ENCODE measurements at places on chromosomes 1 and 21.

- DNase-seq: no peak
Measured at GRCh38 chr1:179953974-179954492, 577 bp upstream of the CEP350 start.

DNA sequence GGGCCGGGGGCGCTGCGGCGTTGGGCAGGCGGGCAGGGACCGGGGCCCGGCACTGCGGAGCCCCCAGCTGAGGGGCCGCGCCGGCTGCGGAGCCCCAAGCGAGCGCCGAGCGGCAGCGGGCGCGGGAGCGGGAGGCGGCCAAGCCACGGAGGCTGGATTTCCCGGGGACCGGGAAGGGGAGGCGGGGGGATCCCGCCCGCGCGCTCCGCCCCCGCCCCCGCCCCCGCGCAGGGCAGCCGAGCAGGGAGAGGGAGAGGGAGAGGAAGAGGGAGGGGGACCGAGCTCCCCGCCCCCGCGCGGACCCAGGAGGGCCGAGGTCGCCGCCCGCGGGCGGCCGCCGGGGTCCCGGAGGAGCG, at the start of gene DLGAP3:
Gene DLGAP3 (minus strand): TSS at position 154 of the 356 bp plus-strand sequence. CDS start 24,267 bp downstream, outside the sequence.
- DNase-seq: no peak

DNA sequence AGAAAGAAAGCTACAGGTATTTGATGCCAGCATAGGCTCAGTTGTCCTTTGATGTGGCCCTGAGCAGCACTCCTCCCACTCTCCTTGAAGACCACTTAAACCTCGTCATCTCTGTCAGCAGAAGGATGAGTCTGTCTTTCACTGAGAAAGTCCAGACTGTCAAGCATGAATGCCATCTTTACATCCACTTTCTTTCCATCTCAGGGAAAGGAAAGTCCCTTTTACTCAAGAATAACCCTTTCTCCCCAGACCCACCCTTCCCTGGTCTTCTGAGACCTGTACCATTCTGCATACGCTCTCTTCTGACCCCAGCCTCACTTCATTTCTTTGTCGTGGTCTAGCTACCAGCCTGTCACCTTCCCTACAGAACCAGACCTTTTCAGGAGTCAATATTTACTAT, 4.0 kb upstream of the ELAPOR1 start:
- no peak for DNase-seq

DNA sequence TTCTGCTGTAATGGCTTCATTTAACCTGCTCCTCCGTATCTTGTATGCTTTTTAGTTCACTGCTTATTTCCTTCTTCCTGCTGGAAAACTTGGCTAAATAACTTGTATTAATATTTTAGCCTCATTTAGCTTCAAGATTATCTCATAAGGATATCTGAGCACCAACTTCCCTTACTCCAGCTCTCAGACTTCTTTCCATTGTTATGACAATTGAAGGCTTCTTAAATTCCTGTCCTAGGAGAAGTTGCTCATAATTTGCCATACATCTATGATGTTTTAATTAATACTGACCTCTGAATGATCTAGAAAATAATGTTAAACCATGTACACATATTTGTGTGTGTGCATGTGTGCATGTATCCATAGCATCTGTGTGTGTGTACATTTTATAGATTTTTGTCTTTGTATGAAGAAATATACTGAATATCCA, 1524.4 kb upstream of the TPTE start:
- no peak for DNase-seq

GRCh38 chr1:112263453-112263852, 132.6 kb upstream of the CTTNBP2NL start:
- DNase-seq: no peak

GRCh38 chr1:22487781-22488180, 36.1 kb downstream of the ZBTB40 start:
- no peak for DNase-seq

GRCh38 chr1:71232786-71233185, 152.0 kb upstream of the ZRANB2 start:
- no peak for DNase-seq

- DNase-seq: no peak
Measured at GRCh38 chr21:34351786-34352241, 12.0 kb upstream of the KCNE2 start.

DNA sequence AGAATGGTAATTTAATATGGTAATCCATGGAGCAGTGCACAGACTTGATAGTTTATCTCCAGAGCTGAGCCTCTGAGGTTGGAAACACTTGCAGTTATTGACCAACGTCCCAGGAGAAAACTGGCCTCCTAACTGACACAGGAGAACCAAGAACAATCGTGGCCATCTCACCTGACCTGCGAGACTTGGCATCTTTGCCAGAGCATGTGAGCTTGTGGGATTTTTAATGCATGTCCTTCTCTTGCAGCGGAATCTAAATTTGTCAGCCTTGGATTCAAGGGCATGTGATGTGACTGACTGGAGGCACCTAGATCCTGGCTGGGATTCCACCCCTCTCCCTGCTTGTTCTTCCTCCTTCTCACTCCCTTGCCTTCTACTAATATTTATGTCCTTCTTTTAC, 27.8 kb upstream of the SLC26A9 start:
- no peak for DNase-seq

DNA sequence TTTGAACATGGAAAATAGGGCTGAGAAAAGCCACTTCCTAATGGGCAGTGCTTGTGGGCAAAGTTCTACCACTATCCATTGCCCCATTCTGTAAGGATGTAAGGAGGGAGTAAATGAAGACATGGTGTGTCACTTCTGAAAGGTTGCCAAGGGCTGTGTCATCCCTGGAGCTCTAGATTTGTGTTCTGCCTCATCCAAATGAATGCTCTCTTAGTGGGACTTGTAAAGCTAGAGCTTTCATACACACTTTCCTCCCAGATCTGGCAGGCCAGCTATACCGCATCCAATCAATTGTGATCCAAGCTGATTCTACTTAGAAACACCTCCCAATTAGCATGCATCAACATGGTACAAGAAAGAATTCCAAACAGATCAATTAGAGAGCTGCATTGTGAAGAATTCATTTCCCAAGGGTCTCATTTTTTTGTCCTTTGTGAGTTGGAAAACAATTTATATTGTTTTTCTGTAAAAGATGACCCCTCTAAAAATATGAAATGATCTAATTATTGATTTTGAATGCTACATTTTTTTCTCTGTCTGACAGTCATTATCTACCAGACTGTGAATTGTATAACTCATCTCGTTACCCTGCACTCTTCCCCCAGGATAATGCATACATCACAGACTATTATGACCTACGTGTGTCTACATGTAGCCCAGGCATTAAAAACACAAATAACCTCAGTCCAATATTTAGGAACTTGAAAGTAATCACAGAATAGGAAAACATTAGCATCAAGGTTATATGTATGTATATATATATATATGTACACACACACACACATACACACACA, 117.1 kb upstream of the DUSP10 start:
- DNase-seq: no peak

GRCh38 chr1:40673452-40673851, 8.0 kb upstream of the RIMS3 start:
- DNase-seq: no peak

DNA sequence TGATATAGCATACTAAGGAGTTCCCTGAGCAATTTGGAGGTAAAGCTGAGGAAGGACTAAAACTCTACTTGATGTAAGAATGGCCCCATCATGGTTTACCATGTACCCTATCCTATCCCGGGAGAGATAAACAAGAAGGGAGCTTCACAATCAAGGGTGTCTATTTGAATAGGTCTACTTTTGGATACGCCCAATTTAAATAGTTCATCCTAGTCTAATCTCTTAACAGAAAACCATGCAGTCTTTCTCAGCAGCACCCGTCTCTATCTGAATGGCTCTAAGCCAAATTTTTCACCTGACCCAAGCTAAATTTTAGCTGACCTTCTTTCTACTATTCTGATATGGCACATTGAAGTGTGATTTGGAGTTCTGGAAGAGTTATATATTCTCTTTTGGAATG, 122.0 kb downstream of the TNNI3K start:
- no peak for DNase-seq

GRCh38 chr1:165387961-165388360, 31.4 kb upstream of the LMX1A start:
- DNase-seq: no peak

GRCh38 chr1:97610748-97611147, 310.1 kb downstream of the DPYD start:
- no peak for DNase-seq

- no peak for DNase-seq
Measured at GRCh38 chr1:93623875-93624274, 57.8 kb downstream of the BCAR3 start.

DNA sequence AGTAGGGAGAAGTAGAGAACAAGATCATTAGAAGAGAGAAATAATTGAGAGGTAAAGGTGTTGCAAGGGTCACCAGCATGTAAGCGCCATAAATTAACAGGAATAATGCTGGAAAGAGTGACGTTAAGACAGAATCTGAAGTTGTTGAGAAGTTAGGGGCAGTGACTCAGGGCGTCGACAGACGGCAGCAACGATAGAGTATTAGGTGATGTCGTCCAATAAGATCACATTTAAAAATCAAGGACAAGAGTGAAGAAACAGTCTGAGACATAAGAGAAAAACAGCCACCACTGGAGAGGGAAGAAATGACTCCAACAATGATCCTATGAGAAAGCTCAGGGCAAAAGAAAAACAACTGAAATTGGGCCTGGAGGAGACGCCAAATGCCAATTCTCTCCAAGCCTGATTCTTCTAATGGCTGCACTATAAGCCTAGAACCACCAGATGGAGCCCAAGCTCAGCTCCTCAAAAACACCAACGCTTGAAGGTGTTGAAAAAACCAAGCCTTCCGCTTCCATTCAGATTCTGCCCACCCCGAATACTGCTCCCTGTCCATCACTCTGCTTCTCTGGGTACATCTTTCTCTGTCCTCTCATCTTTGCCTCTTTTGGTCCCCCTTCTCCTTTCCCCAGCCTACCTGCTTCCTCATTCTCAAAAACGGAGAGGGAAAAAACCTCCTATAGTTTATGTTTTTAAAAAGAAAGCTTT, 70.0 kb downstream of the LUZP1 start:
- DNase-seq: peak; percentile 20

GRCh38 chr1:94357661-94358060, 60.5 kb upstream of the ABCD3 start:
- DNase-seq: no peak

DNA sequence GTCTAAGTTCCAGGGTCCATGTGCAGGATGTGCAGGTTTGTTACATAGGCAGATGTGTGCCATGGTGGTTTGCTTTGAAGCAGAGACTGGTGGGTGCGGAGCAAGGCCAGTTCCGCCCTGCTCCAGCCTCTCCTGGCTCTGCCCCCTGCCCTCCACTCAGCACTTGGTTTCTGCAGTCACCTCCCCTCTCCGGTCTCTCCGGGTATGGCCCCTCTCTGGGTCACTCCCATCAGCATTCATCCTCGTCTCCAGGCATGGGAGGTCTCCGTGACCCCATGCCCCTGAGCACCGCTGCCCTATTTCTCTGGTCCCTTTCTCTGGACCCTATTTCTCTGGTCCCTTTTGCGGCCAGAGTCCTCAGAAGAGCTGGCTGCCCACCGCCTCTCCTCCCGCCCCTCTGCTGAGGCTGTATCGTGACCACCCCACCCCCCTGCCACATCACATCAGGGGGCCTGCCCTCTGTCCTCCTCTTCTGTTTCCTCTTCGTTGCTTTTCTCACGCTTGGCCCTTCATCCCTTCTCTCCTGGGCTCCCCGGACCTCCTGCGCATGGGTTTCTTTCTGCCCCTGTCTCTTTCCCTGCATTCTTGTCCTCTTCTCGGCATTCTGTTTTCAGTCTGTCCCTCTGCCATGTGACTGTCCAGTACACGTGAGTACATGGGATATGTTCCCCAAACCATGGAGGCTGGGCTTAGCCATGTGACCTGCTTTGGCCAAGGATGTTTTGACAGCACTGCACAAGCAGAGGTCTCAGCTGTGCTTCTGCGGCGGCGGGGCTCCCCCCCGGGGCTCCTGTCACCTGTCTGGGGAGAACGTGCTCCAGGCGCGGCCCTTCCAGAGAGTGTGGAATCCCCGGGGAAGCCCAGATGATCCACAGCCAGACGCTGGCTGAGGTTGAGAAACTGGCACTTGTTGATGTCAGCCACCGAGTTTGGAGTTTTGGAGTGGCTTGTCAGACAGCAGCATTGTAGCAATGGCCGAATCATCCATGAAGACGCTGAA, 54.4 kb upstream of the C1orf174 start:
- no peak for DNase-seq

- DNase-seq: no peak
Measured at GRCh38 chr1:85088408-85088784, 40.1 kb upstream of the MCOLN3 start.

GRCh38 chr1:7265771-7266371, 480.6 kb downstream of the CAMTA1 start:
- DNase-seq: peak; percentile 17

- DNase-seq: no peak
Measured at GRCh38 chr1:10841118-10841517, 44.7 kb upstream of the CASZ1 start.

DNA sequence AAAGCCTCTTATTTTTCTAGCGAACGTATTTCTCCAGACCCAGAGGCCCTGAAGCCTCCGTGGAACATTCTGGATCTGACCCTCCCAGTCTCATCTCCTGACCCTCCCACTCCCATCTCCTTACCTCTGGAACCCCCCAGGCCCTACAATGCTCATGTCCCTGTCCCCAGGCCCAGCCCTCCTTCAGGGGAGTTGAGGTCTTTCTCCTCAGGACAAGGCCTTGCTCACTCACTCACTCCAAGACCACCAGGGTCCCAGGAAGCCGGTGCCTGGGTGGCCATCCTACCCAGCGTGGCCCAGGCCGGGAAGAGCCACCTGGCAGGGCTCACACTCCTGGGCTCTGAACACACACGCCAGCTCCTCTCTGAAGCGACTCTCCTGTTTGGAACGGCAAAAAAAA, 68.7 kb downstream of the ALPL start:
- DNase-seq: no peak

DNA sequence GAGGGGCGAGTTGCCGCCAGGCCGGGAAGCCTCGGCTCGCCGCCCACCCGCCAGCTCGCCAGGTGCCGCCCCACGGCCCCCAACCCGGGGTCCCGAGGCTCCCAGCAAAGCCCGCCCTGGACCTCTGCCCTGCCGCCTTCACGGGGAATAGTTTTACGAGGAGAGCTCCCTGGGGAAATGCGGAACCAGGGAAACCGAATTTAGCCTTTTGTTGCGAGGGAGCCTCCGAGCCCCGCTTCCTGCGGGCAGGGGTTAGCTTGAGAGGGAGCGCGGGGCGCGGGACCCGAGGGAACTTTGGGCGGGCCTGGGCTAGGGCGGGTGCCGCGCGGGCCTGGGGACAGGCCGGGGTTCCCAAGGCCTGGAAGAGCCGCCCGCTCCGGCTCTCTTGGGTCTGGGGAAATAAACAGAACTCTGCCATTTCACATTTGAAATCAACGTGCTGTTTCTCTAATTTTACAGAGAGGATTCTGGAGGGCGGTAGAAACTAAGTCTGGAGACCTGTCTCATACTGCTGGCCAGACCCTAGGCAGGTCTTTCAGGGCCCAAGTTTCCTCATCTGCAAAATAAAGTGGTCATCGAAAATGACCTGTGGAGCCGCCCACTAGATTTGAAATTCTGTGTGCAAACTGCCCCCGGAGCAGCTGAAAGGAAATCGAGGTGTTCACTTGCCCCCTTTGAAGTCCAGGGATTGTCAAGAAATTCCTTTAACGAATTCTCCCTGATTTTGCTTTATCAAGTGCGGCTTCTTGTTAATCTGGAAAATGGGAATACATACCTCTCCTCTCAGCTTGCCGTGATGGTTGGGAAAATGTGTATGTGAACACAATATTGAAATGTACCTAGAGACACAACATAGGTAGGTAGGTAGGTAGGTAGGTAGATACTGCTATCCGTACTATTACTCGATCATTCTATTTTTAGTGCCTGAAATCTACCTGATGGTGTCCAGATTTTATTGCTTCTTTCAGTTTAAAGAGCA, 749 bp upstream of the GLUL start:
- no peak for DNase-seq

- no peak for DNase-seq
Measured at GRCh38 chr1:61171974-61172373, 89.6 kb downstream of the NFIA start.

Measured in T-helper 1 cell (primary cell).